ENCODE measurements at places on chromosomes 3 and 15.
A peak's percentile ranks its signal among the peaks of the same experiment; 100 is the strongest.

DNA sequence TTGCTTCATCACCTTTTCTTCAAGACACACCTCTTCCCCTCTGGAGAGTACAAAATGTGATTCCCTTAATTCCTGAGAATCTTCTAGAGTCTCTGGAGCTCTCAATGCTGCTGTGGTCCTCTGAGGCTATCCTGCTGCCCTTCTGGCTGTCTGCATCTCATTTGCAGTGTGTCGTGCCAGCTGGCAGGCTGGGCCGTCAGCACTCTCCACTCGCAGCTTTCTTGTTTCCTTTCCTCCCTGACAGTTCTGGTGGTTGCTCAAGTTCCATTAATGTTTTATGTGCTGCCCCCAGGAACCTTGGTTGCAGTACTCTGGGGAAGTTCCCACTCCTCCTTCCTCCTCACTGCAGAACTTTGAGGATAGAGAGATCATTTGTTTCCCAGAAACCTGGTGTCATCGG lies 210.8 kb upstream of the ROPN1 start:
- DNase-seq, result no peak

- no peak for DNase-seq
These were observed 1188.3 kb upstream of the EPHA6 start for GRCh38 chr3:95626107-95626506.

DNA sequence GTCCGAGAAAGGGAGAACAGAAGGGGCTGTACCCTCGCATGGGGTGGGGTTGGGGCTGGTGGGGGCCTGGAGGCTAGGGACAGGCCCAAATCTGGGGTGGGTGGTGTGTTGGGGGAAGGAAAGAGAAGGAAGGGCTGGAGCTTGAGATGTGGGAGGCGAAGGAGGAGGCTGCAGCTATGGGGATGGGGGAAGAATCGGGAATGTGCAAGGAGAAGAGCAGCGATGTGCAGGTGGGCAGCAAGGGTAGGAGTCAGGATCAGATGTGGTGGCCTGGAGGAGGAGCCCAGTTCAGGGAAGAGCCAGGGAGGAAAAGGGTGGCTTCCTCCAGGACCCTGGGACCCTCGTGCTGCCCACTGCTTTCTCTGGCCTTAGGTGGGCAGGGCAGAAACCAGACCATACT lies 21.2 kb downstream of the ZNF35 start:
- no peak for DNase-seq

DNA sequence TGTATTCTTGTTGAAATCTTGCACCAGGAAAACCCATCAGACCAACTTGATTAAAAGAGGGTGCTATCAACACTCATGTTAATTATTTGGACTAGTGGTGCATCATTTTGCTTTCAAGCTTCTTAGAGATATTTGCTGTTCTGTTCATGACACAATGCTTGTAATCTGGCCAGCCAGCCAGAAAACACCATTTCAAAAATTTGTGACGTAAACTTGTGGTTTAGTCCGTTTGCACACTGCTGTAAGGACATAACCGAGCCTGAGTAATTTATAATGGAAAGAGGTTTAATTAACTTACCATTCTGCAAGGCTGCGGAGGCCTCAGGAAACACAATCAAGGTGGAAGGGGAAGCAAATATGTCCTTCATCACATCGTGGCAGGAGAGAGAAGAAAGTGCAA lies 374.3 kb upstream of the TGFBR2 start:
- no peak for DNase-seq

- DNase-seq, result no peak
These were observed 44.3 kb downstream of the ATP1B3 start for GRCh38 chr3:141920701-141921100.

GRCh38 chr3:152973575-152973974 lies 138.6 kb downstream of the P2RY1 start:
- DNase-seq, result no peak

DNA sequence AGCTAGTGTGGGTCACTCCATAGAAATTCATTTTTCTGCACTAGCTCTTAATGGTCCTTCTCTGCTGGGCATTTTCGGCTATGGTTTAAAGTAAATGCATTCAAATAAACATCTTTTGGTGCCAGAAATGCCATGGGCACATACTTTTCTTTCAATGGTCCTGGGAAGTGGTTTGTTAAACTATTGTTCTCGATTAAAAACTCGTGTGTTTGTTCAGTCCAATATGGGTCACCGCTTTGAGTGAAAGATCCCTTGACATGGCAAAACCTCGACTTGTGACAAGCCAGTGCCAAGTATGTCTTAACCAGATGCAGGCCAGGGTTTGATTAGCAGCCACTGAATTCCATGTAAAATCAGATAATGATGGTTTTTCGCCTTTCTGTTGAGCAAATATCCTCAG lies 331.9 kb upstream of the WNT5A start:
- DNase-seq, result no peak

DNA sequence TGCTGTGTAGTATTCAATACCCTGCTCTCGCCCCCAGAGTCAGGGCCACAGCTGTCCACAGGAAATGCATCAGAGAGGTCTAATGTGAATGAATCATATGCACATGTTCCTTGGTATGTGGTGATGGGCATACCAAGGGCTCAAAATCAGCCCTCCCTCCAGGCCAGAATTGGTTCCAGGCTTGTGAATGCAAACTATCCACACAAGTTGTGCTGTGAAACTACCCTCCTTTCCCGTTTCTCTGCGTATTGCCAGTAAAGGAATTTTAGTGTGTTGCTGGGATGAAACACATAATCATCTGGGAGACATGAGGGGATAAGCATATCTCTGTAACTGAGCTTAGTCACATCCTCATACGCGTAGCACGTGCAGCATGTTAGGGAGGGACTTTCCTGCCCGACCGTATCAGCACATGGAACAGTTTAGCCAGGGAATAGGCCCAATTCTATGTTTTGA lies 9.2 kb upstream of the MME start:
- DNase-seq, result no peak

GRCh38 chr3:52370531-52370930 lies 54.4 kb downstream of the DNAH1 start:
- DNase-seq, result no peak

DNA sequence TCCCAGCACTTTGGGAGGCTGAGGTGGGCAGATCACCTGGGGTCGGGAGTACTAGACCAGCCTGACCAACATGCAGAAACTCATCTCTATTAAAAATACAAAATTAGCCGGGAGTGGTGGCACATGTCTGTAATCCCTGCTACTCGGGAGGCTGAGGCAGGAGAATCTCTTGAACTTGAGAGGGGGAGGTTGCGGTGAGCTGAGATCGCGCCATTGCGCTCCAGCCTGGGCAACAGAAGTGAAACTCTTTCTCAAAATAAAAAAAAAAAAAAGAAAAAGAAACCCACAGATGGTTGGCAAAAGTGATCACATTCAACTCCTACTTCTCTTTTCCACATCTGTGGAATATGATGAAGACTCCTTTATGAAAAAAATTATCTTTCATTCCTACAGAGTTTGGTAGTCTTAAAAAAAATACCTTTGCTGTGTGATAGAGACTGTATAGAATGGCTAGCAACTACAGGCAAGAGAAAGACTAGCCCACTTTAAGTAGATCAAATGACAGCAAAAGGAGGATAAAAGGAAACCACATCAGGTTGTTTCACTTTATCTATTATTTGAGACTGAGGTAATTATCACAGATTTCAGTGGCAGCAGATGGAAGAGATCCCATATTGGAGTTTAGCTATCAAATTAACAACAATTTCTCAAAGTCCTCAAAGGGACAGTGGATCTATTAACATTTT lies 172.9 kb upstream of the TSPAN3 start:
- DNase-seq, result no peak

DNA sequence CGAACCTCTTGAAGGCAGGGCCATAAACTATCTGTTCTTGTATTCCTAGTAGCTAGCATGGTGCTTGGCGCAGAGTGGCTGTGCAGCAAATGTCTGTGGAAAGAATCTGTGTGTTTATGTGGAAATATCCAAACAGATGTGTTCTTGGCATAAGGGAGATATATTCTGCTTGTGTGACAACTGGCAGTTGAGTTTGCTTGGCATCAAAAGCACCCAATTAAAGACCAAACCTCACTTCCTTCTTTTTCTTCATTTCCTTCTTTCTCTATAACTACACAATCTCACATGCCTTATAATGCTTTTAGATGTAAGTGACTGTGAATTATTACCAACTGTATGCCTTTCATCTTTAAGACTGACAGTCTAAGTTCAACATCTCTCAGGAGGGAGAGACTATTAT lies 296.5 kb downstream of the SLC9A9 start:
- DNase-seq, result no peak

- no peak for DNase-seq
These were observed 580.9 kb downstream of the DIPK2A start for GRCh38 chr3:144552346-144553057.

- DNase-seq, result no peak
These were observed 11.7 kb upstream of the NOX5 start for GRCh38 chr15:69002783-69003182.

GRCh38 chr3:123678108-123678511 lies 93.3 kb upstream of the HACD2 start:
- DNase-seq, result no peak

- no peak for DNase-seq
These were observed 122.6 kb downstream of the OSBPL10 start for GRCh38 chr3:31858439-31858838.

- DNase-seq, result no peak
These were observed 155.5 kb downstream of the POLR2M start for GRCh38 chr15:57861815-57862586.

GRCh38 chr15:58710701-58711100 lies 38.8 kb downstream of the ADAM10 start:
- no peak for DNase-seq

GRCh38 chr3:45988362-45988761 lies 7.3 kb downstream of the FYCO1 start:
- no peak for DNase-seq

DNA sequence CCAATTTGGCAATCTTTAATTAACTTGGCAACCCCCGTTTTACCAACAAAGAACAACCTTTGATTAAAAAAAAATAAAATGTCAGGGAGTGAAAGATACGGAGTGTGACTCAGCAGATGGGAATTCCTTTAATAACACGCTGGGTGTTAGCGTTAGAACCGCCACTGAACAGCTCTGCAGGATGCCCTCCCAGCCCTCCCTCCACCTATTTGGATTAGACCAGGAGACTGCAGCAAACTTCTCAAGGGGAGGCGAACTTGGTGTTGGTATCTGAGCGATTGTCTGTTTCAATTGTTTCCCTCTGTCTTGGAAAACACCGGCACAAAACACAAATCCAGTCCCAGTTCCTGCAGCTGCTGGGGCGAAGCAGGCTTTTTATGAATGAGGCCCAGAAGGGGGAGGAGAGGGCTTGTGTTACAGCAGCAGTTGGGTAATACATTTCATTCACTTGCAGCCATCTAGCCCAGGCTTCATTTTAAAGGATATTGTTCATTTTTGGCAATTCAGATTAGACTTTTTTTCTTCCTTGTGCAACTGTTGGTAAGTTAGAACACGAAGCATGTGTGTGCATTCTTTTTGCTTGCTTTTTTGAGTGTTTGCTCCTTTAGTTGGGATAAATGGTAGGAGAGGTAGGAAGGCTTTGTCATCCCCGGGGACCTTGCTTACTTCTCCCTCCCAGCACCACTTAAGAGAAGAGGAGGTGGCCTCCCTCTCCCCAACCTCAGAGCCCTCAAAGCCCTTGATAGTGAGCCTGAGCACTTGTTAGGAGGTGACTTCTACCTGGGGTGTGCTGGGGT lies 152.3 kb downstream of the IGF1R start:
- DNase-seq, result no peak

GRCh38 chr3:170046269-170047132 lies 8.7 kb downstream of the GPR160 start:
- DNase-seq, result no peak

GRCh38 chr3:46954178-46954577 lies 22.4 kb downstream of the CCDC12 start:
- DNase-seq, result no peak

DNA sequence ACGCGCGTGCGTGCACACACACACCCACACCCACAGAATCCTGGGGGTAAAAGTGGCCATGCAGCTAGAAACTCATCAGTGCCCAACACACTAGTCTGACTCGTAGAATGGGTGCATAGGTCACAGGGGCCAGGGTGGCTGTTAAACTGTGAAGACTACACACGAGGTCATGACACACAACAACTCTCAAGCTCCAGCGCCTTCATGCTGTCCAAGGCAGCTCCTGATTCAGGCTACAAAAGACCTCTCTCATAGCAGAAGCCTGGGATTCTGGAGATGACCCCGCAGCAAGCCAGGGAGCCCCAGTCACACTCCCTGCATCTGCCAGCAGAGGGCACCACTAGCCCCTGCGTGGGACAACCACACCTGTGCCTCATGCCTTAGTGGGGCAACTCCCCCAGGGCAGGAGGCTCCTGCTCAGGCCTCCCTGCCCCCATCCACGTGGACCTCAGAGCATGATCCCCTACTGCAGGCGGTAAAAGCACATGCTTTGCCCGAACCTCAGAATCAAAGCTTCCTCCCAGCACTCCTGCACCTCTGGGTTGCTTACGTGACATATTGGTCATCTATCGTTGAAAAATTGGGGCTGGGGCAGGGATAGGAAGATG lies 93.1 kb downstream of the LRIG1 start:
- peak; percentile 62 for DNase-seq

- no peak for DNase-seq
These were observed 24.6 kb downstream of the MNS1 start for GRCh38 chr15:56440214-56440770.

DNA sequence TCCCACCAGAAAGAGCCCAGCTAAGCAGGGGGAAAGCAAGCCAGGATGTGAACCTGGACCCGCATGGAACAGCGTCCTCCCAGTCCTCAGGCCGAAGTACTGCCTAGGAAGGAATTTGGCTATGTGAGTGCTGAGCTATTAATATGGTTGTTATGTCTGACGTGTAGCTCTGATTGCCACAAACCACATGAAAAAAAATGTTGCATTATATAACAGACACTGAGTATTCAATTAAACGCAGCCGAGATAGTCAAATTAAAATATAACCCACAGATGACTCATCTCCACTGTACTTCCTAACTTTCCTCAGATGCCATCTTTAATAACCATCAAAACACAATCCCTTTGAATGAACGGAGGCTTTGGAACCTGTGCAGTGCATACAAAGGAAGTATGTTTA lies 111.1 kb downstream of the GABRB3 start:
- no peak for DNase-seq

- DNase-seq, result no peak
These were observed 78.1 kb downstream of the LRRFIP2 start for GRCh38 chr3:37096288-37096687.

GRCh38 chr3:56491566-56491965 lies 23.3 kb upstream of the ERC2 start:
- no peak for DNase-seq

DNA sequence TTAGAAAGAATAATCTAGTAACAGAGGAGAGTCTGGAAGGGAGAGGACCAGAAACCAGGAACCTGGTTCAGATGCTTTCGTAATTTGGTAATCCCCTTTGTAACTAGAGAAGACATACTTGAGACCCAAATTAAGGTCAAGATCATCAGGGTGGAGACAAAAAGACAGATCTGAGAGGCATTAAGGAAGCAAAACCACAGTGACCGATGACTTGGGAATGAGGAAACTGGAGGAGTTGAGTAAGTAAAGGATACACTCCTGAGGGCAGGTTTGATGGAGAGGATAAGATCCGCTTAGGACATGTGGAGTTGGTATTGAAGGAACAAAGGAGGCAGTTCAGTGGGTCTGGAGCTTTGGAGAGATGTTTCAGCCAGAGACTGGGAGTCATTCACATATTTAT lies 23.6 kb upstream of the BCL2A1 start:
- no peak for DNase-seq

All from CD4-positive, alpha-beta T cell treated with Interleukin-1 beta for 1 hour (primary cell).